ENCODE measurements at places on chromosomes 6 and 20.

GRCh38 chr20:63273059-63273579 lies 506 bp downstream of the ARFGAP1 start:
- no peak for DNase-seq

GRCh38 chr6:117143647-117144046 lies 121.7 kb upstream of the VGLL2 start:
- DNase-seq: no peak

GRCh38 chr6:160301339-160301738 lies 42.7 kb upstream of the SLC22A2 start:
- DNase-seq: no peak

GRCh38 chr6:69378326-69378725 lies 418.5 kb downstream of the LMBRD1 start:
- DNase-seq: no peak

DNA sequence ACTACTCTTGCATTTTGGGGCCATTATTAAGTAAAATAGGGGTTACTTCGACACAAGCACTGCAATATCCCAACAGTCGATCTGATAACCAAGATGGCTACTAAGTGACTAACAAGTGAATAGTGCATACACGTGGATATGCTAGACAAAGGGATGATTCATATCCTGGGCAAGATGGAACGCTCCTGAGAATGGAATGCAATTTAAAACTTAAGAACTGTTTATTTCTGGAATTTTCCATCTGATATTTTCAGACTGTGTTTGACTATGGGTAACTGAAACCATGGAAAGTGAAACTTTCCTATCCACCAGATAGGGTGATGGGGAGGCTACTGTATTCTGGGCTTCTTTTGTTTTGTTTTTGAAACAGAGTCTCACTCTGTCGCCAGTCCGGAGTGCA lies 66.5 kb downstream of the ILRUN start:
- no peak for DNase-seq

DNA sequence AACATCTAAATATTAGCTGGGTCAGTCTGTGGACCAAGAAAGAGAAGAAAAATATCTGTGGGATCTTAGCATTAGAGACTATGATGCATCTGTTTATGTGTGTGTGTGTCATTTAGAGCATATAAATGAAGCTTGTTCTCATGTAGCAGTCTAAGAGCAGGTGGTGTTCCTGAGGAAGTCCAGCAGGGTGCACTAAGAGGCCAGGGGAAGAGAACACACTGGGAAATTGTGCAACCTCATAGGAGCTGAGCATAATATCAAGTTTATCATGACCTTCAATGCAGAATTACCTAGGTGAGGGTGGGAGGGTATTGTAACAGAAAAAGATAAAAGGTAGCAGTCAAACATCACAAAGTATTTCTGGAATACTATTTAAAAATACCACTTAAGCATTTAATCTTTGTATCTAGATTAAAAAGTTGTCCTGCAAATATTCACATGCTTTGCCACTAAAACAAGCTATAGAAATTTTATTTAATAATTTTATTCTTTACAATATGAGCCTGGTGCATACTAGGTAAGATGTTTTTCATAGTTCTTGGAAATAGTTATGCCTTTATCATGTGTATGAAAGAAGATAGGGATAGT lies 80.5 kb downstream of the SMPDL3A start:
- DNase-seq: no peak

- DNase-seq: no peak
Measured at GRCh38 chr6:65505736-65506135, 201.3 kb downstream of the EYS start.

- no peak for DNase-seq
Measured at GRCh38 chr6:168640768-168641167, 199.8 kb downstream of the SMOC2 start.

GRCh38 chr20:52971498-52972189 lies 514 bp upstream of the TSHZ2 start:
- DNase-seq: no peak

DNA sequence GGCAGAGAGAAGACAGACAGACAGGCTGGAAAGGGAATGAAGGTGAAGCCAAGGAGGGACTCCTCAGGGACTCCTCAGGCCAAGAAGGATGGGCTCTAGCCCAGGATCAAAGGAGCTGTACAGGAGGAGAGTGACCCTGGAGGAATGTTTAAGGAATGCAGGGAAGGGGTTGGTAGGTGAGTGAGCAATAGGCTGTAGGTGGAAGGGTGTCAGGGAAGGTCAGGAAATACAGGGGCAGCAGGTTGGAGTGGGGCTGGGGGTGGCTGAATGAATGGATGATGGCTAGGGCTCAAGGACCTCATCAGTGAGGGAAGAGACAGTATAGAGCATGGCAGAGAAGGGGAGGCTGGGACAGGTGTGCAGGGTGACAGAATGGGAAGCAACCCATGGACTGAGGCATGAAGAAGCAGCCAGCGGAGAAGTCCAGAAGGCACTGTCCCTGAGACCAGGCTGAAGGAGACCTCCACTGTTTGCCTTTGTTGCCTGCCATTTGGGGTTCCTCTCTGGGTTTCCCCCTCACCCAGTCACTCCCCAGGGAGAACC lies 13.2 kb downstream of the SYNGAP1 start:
- no peak for DNase-seq

GRCh38 chr6:155287762-155288161 lies 23.9 kb downstream of the CLDN20 start:
- DNase-seq: no peak

DNA sequence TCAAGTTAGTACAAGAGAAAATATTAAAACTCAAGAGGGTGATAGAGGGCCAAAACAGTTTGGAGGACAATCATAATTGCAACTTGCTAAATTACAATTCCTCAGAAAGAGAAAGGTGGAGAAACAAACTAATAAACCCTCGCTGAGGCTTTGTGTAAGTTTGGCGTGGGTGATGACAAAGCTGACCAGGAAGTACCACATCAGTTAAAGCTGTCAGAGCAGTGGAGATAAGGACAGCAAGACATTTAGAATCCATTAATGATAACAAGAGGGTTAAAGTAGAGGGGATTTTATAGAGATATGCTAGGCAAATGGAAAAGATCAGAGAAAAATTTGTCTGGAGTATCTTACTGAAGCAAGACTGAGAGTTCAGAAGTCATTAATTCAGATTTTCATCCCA lies 334.4 kb downstream of the TFAP2B start:
- DNase-seq: no peak

GRCh38 chr6:33750244-33750991 lies 3.7 kb upstream of the IP6K3 start:
- no peak for DNase-seq

GRCh38 chr6:106431405-106431804 lies 70.9 kb downstream of the CRYBG1 start:
- DNase-seq: no peak

Measured in naive B cell (primary cell).